ENCODE measurements at places on chromosomes 1 and 21. TPM values are rescaled to one million over a fixed set of nuclear protein-coding genes. Genes with fewer than 3 reads are reported as not detected.

The LACTBL1 gene
- not detected for polyA plus RNA-seq

The SETDB1 gene
- polyA plus RNA-seq, result 79.9 TPM

The AMY2A gene
- polyA plus RNA-seq, result 0.47 TPM

The ALX3 gene
- polyA plus RNA-seq, result not detected

The TAL1 gene
- 6.2 TPM for polyA plus RNA-seq

The CELA2A gene
- polyA plus RNA-seq, result not detected

The IFNLR1 gene
- 5.1 TPM for polyA plus RNA-seq

The SPATA6 gene
- 15.3 TPM for polyA plus RNA-seq

The IL23R gene
- 0.09 TPM for polyA plus RNA-seq

The RNF186 gene
- polyA plus RNA-seq, result 0.29 TPM

The RGS8 gene
- polyA plus RNA-seq, result not detected

The NBPF10 gene
- 1.9 TPM for polyA plus RNA-seq

The MCOLN2 gene
- 1.2 TPM for polyA plus RNA-seq

The TGFB2 gene
- 20.6 TPM for polyA plus RNA-seq

The HSPB7 gene
- 4.1 TPM for polyA plus RNA-seq

The ASCL5 gene
- 0.20 TPM for polyA plus RNA-seq

The ATP5PO gene
- polyA plus RNA-seq, result 214 TPM

The C8B gene
- polyA plus RNA-seq, result not detected

The OR6K3 gene
- 0.10 TPM for polyA plus RNA-seq

The LDLRAD1 gene
- not detected for polyA plus RNA-seq

All from left renal pelvis (tissue), 4 donors.